ENCODE measurements at places on chromosomes 4 and X.

DNA sequence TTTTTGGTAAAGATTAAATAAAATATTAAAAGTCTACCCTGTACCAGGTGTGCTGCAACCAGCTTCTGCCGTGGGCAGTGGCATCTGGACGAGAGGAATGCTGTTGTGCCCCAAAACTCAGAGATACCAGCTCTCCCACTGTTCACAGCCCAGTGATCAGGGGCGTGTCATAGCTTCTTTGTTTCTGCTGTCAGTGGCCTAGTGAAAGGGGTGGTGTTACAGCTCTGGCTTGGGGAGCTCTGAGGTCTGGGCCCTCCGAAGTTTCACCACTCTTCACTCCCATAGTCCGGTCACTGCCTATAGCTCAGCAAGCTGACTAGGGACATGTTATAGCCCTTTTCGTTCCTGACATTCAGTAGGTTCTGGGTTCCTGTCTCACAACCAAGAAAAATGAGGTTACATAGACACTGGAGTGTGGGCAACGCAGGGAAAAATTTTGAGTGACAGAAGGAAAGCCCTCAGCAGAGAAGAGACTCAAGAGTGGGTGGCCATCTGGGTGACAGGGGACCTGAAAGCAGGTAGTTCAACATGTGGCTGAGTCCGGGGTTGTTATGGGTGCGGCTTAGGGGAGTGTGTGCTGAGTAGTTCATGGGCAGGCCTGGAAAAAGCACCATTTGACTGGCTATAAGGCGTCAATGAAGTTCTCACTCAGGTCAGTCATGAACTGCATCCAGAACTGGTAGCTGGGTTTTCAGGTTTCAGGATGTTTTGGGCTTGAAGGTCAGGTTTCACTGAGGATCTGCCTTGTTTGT lies 1184.4 kb upstream of the PABPC4L start:
- DNase-seq = no peak

- no peak for DNase-seq
These were observed 219.9 kb downstream of the CCNG2 start for GRCh38 chr4:77376788-77377460.

DNA sequence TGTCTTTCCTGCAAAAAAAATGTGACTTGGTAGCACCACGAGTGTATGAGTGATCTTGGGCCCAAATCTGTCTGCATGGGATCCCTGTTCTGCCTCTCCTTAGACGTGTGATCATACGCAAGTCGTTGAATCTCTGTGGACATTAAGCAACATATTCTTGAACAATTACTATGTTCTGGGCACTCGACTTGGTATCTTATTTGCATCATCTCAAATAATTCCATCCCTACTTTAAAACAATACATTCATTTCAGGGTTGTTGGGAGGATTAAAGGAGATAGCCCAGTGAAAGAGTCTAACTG lies 145.4 kb upstream of the CPEB2 start:
- no peak for DNase-seq

- DNase-seq = no peak
These were observed 31.4 kb downstream of the FREM3 start for GRCh38 chr4:143668930-143669552.

DNA sequence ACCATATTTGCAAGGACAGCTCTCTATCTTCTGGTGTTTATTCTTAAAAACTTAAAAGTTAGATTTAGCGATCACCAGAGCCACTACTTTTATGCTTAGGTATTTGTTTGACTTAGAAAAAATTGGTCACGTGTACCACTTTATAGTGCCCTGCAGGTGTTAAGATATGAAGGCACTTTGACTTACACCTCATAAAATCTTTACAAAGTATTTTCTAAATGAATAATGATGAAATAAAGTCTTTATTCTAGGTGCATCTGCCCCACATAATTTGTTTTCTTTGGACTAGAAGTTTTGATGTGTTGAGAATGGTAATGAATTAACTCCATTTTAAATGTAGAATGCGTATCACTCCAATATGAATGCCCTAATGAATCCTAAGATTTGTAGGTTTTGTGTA lies 2.9 kb downstream of the FMR1 start:
- DNase-seq = no peak

DNA sequence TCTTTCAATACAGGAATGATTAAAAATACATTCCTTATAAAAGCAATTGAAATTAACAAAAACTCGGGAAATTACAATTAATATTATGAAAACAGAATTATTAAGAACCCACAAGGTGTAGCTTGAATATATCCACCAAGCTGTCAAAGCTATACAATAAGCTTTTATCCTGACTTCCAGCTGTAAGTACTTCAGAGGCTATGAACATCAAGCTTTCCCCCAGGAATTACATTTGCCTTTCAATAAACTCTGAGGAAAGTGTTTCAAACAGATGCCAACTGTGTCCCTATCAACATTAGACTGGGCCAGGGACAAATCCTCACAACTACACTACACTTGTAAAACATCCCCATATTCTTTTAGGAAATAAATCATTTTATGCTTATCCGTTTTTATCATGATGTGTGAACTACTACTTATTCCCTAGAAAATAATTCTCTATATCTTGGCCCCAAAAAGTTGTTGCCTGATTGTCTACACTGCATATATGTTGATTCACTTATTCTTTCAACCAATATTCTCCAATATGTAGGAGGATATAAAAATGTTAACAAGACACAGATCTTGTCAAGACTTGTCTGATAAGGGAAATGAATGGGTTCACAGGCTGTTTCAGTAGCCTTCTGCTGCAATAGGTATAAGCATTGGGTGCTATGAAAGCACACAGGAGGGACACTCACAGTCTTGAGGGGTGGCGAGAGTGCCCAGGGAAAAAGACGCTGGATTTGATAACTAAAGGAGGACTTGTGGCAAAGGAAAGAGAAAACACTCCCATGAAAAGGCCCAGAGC lies 494.1 kb downstream of the CENPC start:
- DNase-seq = no peak

DNA sequence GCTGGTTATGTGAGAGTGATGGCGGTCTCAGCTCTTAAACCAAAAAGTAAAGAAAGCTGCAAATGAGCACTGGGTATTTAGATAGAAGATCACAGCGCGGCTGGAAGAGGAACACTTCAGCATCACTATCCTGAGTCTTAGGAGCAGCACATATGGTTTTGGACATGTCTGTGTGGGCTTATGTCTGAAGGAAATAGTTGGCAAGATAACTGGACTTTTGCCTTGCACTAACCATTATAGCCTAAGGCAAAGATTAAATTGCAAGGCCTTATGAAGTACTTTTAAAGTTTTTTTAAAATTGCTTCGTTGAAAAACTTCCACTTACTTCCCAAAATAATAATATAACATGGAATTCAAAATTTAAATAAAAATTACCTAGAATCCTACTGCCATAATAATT lies 4.6 kb upstream of the RAB9A start:
- DNase-seq = no peak

DNA sequence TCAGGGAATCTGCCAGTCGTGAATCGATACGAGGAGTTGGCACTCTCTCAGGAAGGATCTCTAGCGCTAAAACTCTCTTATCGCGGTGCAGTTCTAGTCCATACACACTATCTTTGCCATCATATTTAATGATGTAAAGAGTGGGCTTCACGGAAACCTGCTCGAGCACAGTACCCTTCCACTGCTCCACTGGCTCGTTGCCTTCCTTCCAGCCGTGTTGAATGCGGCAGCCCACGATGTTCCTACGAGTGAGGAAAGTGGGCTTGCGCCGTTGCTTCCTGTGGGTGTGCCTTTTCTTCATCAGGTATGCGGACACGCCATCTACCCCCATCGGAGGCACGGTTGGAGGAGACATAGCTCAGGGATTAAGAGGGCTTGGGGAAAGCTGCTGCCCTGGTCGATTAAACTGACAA lies 661 bp downstream of the SPIN4 start:
- DNase-seq = no peak
